NCI-H2107 (cell line): ENCODE measurements at places on chromosomes 4 and X.

DNA sequence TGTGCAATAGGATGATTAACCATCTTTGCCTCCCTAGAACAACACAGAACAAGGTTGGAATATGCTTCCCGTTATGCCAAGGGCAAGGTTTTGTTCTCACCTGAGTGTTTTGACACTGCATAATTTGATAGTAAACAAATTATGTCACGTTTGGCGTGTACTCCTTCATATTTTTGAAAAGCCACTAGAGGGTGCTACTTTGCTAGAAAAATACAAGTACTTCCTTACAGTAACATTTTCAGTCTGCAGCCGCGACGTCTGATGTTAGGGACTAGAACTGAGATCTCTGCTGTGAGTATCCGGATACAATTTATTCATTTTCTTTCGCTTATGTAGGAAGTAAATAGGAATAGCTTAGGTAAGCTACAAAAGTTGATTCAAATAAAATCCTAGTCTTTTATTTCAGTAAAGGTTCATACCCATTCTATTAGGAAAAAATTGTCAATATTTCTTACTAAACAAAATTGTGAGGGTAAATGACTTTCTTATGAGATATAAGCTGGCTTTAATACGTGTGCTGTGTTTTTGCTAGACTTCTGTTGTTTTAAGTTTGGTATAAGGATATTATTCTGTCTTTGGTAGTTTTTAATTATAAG lies 181.1 kb upstream of the WDFY3 start:
- DNase-seq: peak; percentile 6

DNA sequence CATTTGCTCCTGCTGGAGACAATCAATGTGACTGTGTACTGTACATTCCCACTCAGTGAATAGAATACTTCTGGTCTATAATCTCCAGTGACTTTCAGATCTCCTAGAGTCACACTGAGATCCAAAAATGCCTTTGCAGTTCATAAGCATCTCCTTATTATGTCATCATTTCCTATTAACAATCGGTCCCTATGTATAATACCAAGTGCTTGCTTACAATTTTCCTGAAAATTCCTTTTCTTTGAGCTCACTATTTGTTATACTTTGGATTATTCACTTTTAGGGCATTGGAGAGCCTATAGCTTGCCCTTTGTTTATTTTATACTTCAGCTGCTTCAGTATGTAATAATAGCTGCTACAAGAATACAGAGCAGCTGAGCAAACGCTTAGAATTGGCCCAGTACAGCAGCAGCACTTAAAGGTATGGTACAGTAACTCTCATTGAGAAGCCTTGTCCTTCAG lies 313.0 kb downstream of the DCTD start:
- no peak for DNase-seq

DNA sequence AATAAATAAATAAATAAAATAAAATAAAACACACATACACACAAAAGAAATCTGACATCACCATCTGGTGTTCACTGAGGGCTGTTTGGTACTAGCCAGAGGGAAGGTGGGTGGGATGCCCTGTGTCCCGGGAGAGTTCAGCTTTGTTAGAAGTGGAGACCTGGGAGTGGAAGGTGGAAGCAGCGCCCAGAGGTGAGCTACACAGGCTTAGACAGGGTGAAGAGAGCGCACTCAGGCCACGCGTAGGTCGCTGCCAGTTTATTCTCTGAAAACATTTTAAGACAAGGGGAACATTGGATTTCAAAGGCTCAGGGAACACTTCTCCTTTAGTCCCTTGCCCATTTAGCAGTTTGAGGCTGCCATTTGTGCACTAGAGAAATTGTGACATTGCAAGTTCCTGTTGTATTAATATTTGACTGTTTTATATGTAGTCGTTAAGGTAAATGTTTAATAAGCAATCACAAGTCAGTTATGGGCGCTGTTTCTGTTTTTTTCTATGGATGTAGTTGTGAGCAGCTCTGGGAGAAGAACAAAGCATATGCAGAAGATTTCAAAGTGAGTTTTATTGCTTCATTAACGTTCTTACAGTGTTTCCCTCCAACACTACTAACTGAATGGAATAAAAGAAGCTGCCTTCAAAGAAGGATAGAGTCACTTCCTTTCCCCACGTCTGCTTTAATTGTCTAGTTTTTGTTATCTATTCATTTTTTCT lies 405.5 kb upstream of the NR3C2 start:
- no peak for DNase-seq

- no peak for DNase-seq
These were observed 219.0 kb upstream of the GIMD1 start for GRCh38 chr4:106587558-106587957.

GRCh38 chrX:112147206-112147605 lies 64.6 kb upstream of the TRPC5 start:
- no peak for DNase-seq

DNA sequence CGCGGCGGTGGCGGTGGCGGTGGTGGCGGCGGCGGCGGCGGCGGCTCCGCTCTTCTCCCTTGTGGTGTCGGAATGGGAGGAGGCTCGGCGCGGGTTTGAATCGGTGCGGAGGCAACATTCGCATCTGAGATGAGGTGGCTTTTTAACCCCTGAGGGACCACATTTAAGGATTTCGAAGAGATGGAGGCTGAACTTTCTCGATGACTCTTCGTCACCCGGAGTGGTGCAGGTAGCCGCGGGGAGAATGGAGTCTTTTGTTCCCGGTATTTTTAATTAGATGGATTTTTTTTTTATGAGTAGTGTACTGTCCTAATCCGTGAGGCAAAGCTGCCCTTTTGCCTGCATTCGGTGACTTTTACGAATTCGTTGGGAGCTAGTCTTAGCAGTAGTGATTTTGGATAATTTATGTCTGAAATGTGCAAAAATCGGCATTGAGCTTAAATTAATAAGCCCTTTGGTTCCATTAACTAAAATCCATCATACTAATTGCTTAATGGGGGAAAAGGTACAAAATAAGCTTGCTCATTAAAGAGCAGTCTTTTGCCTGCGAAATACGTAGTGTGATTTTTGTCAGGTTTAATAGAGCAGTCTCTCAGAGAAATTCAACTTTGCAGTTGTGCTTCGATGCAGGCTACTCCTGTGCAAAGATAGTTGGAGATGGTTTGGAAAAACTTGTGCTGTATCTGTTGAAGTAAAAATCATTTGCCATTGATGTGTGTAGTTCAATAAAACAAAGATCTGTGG lies 206.2 kb downstream of the TENM3 start:
- no peak for DNase-seq

- no peak for DNase-seq
These were observed at the start of gene QDPR for GRCh38 chr4:17511950-17512795. QDPR (minus strand) TSS chr4:17512090; CDS start chr4:17512054, 36 bp downstream.

- DNase-seq: no peak
These were observed 53.4 kb upstream of the ATP8A1 start for GRCh38 chr4:42710329-42710728.

GRCh38 chrX:53073115-53073586 lies 9.0 kb upstream of the TSPYL2 start:
- no peak for DNase-seq

DNA sequence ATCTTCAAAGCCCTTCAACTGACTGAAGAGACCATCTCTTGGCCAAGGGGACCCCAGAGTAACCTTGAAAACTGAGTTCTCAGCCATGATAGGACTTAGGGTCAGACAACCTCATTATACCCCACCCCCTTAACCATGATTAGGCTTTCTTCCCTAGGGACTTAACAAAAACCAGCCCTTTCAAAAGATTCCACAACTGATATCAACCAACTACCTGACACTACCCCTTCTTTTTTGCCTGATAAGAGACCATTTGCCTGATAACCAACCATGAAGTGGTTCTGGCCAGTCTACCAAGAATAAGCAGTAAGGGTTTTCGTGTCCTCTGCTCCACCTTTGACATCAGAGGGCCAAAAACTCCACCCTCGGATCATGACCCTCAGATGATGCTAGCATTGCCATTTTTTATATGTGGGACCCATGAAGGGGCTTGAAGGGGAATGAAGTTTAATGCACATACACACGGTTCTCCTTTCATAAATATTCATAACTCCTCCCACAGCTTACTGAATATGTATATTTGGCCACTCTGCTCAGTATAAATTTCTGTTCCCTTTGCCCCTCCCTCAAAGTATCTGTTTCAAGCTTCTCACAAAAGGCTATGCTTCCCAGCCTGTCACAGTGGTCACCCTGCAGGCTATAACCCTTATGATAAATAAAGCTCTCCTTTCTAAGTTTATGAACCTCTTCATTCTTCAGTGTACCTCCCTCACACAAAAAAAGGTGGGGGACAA lies 12.3 kb downstream of the TBCK start:
- no peak for DNase-seq
